ENCODE measurements at places on chromosomes 5 and 9. TPM values are rescaled to one million over a fixed set of nuclear protein-coding genes. Genes with fewer than 3 reads are reported as not detected.

- no peak for DNase-seq
These were observed 6.1 kb upstream of the ZNF79 start for GRCh38 chr9:127418037-127418471.

DNA sequence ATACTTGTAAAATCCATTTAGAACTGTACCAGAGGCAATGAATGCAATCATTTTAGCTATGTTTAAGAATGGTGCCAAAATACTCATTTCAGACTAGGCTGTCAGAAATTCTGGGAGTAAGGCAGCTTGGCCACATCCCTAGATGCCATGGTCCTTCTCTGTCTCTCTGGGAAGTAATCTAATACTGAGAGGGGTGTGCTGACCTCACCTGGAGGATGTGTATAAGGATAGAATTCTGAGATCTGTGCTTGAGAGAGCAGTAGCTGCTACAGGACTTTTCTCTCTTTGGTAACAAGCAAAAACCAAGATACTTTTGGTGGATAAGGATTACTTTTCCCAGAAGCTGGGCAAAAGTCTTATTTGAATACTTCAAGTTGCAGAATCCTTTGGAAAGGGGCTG is 68.1 kb upstream of the MRPS30 start:
- no peak for DNase-seq

DNA sequence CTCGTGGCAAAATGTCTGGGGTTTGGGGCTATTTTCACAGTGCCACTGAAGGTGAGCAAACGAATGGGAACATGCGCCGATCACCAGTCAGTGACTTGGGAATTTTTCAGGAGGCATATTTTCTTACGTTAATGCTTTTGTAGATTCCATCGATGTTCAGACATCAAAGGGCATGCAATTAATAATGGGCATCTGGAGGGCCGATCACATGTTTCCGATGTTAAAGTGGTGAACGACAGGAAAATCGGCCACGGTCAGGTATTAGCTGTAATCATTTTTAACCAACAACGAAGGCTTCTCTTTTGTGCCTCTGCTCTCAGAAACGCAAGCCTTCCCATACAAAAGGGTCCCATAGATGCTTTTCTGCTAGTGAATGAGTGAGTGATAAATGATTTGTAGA is 155.0 kb upstream of the PITX1 start:
- DNase-seq: no peak

DNA sequence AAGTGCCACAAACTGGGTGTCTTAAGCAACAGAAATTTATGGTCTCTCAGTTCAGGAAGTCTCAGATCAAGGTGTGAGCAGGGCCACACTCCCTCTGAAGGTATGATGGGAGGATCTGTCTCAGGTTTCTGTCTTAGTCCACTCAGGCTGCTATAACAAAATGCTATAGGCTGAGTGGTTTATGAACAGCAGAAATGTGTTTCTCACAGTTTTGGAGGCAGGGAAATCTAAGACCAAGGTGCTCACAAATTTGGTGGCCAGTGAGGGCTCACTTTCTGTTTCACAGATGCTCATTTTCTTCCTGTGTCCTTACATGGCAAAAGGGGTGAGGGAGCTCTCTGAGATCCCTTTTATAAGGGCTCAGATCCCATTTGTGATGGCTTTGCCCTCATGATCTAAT is 281.4 kb downstream of the CWC27 start:
- no peak for DNase-seq

- DNase-seq: no peak
These were observed 7.4 kb upstream of the CEL start for GRCh38 chr9:133054194-133054890.

The IFNA13 gene
- not detected for total RNA-seq

The NSA2 gene
- 107 TPM for total RNA-seq

The TTC1 gene
- 46.9 TPM for total RNA-seq

The PPP2R2B gene
- total RNA-seq: 4.4 TPM

Data from hepatocyte (in vitro differentiated cells).